ENCODE measurements at places on chromosomes 3 and 15. TPM values are rescaled to one million over a fixed set of nuclear protein-coding genes. Genes with fewer than 3 reads are reported as not detected.

The TMEM212 gene
- not detected for total RNA-seq

The LIPC gene
- 0.16 TPM for total RNA-seq

The MKRN2OS gene
- not detected for total RNA-seq

The MYLK gene
- 16.6 TPM for total RNA-seq

The SPATA12 gene
- 0.52 TPM for total RNA-seq

The ZDHHC23 gene
- total RNA-seq: 4.3 TPM

The SLC9A9 gene
- total RNA-seq: 0.48 TPM

The FAM107A gene
- not detected for total RNA-seq

The PDIA3 gene
- total RNA-seq: 323 TPM

The SLC28A2 gene
- total RNA-seq: not detected

The XRN1 gene
- 8.5 TPM for total RNA-seq

The GHRL gene
- not detected for total RNA-seq

The AP3B2 gene
- total RNA-seq: 0.64 TPM

The LCTL gene
- total RNA-seq: not detected

The ANKRD34C gene
- total RNA-seq: not detected

The DAZL gene
- total RNA-seq: not detected

The LRRN1 gene
- not detected for total RNA-seq

The ECE2 gene
- not detected for total RNA-seq

The TERC gene
- total RNA-seq: 0.93 TPM

The SEMA3G gene
- 0.04 TPM for total RNA-seq

The ADPRH gene
- total RNA-seq: 2.9 TPM

The UQCRC1 gene
- 171 TPM for total RNA-seq

The TM6SF1 gene
- total RNA-seq: 0.17 TPM

The AADAC gene
- 20.8 TPM for total RNA-seq

The ESYT3 gene
- total RNA-seq: 0.93 TPM

The ROBO1 gene
- 14.8 TPM for total RNA-seq

The SCG5 gene
- 2.2 TPM for total RNA-seq

The TUSC7 gene
- total RNA-seq: not detected

The FOXL2NB gene
- total RNA-seq: 1.4 TPM

The KNG1 gene
- total RNA-seq: not detected

The NPRL2 gene
- total RNA-seq: 12.9 TPM

The C2CD4A gene
- 0.02 TPM for total RNA-seq

The TRH gene
- total RNA-seq: not detected

The KIF15 gene
- 8.6 TPM for total RNA-seq

The LSMEM2 gene
- total RNA-seq: not detected

The GPR27 gene
- total RNA-seq: 4.0 TPM

The MST1R gene
- total RNA-seq: 8.6 TPM

The STAC gene
- total RNA-seq: 2.6 TPM

The CFAP92 gene
- 0.05 TPM for total RNA-seq

The TMIE gene
- total RNA-seq: 0.27 TPM

The AHSG gene
- total RNA-seq: not detected

The CCR8 gene
- total RNA-seq: not detected

The ST8SIA2 gene
- 0.57 TPM for total RNA-seq

The CCR3 gene
- total RNA-seq: not detected
